HFF-Myc (cell line): ENCODE measurements at places on chromosomes 16 and 17.

DNA sequence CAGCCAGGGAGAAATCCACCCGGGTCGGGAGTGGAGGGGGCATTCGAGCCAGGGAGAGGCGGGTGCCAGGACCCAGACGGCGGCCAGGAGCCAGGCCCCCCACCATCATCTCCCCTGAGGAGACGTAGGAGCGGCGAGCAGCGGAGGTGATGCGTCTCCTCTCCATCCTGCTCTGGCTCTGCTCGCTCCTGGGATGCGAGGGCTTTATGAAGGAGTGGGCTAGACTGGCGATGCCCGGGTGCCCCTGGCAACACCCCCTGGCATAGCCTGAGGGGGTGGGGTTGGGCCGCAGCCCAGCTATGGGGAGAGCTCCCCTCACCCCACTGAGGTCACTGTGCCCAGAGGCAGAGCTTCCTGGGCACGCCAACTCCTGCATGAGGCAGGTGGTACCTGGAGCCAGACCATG, at the start of gene GFAP:
Gene GFAP, minus strand, starts transcription at position 180 of the 406 bp plus-strand sequence. Its CDS starts 14 bp downstream, at position 166.
- DNase-seq, result no peak

DNA sequence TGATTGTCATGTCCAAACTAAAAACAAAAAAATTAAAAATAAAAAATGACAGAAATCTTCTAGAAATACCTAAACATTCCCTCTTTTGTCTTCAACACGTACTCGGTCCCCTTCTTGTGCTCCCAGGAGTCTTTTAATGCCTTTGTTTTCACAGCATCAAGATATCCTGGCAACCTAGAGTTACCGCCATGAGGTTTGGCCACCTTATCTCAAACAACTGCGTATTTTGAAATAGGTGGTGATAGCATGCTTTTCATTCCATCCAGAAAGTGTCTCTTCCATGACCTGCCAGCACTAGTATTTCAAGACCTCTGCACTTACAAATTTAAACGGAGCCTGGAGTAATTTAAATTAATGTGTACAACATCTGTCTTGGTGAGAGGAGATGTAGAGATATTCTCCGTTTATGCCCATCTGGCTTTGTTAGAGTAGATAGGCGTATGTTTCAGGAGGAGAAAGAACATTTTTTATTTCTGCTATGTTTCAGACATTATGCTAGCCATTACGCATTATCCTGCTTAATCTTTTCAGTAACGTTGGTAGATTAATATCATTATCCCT, 42.0 kb downstream of the RBFOX1 start:
- no peak for DNase-seq

DNA sequence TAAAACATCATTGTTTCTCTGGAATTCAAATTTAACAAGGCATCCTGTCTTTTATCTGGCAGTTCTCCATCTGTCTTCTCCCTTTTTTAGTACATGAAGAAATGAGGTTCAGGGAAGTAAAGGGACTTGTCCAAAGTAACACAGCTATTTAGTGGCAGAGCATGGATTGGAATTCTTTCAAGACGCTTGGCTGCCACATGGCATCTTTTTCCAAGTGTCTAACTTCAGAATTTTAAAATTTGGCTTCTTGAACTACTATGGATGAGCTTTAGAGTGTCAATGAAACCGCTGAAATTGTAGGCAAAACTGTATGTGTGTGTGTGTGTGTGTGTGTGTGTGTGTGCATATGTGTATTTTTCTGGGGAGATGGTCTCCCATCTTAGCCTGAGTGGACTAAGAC, 5.2 kb upstream of the TMIGD1 start:
- no peak for DNase-seq

GRCh38 chr16:23950898-23951297, 115.1 kb downstream of the PRKCB start:
- DNase-seq, result no peak

GRCh38 chr17:13806092-13806491, 204.4 kb upstream of the HS3ST3A1 start:
- DNase-seq, result no peak

DNA sequence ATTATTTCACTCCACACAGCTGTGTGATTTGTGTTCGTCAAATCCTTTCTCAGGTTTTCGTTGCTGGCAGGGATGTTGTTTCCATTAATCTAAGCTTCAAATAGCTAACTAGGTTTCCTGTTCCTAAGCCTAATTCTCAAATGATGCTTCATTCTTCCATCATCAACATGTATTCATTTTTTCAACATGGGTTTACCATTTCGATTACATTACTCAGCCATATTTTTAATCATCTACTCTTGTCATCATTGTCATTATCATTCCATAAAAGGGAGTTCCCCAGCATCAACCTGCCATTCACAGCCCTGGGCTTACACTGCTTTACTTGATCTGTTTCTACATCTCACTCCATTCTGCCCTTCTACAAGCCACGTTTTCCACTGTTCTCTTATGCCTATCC, 33.3 kb upstream of the ANKFN1 start:
- no peak for DNase-seq

DNA sequence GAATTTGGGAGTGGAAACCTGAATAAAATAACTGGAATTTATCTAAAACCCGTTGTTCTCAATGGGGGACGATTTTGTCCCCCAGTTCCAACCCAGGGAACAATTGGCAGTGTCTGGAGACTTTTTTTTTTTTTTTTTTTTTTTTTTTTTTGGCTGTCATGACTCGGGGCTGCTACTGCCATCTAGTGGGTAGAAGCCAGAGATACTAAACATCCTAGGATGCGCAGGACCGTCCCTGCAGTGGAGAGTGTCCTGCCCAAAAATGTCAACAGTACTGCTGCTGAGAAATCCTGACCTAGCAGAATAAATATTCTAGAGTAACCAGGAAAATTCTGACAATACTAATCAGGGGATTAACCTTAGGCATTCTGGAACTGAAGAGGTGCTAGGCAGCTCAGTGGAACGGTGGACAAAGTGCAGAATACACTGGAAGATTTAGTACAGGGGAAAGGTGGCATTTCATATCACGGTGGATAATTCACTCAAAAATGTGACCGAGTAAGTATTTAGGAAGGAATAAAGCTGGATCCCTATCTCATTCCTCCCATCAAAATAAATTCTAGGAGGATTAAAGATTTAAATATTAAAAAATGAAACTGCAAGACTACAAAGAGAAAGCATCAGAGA, 107.6 kb downstream of the SPECC1 start:
- peak; percentile 15 for DNase-seq

DNA sequence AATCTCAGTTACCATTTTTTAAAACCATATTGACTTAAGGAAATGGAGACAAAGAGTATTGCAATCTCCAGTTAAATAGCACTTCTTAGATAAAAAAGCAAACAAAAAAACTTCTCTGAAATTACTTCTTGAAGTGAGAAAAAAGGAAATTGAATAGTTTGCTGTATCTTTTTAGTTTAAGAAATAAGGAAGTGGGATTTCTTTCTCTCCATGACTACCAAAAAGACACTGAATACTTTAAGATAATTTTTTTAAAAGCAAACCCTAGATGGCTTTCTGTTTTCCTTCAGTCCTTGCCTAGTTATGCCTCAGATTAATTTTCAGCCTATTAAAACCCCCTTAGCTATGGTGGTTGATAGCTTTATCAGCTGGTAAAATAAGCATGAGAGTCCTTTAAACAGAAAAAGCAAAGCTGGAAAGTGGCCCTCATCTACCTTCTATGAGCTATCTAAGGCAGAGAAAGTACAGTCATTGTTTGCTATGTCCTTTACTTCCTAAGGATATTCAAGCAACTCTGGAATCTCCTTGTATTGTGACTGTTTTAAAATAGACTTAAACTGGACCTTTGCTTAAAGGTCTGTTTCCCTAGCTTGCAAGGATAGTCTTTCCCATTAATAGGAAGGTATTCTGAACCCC, 28.6 kb downstream of the TPPP3 start:
- DNase-seq, result no peak
